ENCODE measurements at places on chromosomes 1 and 21.
A peak's percentile ranks its signal among the peaks of the same experiment; 100 is the strongest.

DNA sequence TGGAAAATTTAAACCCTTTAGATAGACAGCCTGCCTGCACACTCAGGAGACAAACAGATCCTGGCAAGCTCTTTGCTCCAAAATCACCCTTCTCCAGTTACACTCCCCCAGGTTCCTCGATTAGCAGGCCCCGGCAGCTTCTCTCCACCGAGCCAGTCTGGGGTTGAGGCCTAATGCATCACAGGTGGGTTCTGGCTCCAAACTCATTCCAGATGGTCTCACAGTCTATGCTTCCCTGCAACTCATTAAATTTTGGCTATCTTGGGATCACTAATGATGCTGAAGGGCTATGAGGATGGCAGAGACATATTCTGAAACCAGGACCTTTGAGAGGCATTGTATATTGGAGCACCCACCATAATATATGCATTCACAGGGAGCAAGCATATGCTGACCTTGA is 559.8 kb upstream of the USP24 start:
- peak; percentile 30 for DNase-seq

DNA sequence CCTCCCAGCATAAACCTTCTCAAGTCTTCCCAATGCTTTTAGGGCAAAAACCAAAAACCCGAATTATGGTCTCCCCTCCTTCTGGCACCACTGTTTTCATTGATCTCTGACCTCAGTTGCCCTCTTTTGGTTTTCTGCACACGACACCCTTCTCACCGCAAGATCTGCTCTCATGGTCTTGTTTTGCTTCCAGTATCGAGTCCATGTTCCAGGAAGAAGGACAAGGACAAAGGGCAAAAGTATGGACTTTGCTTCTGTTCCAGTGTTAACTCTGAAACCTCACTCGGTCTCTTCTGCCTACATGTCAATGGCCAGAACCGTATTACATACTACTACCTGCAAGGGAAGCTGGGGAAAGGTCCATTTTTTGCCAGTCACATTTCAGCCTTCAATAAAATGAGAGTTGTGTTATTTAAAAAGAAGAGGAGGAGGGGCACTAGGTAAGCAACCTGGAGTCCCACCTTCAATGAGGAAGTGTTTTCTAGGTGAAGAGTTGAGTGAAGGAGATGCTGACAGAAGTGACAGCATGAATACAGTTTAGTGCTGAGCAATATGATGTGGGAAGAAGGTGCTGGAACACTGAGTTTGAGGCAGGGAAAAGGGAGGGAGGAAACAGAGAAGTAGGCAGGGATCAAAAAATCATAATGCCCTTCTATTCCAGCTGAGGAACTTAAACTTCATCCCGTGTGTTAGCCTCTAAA is 183.4 kb downstream of the FGGY start:
- DNase-seq: no peak

GRCh38 chr1:53547231-53547790 is 88.1 kb downstream of the DMRTB1 start:
- no peak for DNase-seq

DNA sequence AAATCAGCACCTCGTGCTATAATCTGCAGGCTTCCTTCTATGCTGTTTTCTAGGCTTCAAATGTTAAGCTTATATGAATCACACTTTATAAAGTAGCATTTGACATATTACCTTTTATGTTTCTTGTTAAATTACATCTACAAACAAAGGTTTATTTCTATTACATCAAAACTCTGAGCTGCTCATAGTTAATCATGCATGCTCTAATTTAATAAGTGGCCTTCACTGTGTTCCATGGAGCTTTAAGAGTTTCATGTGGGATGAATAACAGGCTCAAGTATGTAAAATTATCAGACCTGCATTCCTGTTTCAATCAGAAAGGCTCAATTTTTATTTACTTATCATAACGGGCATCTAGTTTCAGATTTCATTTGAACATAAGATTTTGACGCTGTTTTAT is 13.0 kb downstream of the SLC19A2 start:
- no peak for DNase-seq

Measured in foreskin fibroblast (primary cell).